Thoracic aorta (tissue), 2 donors: ENCODE measurements at places on chromosomes 2 and 18. TPM values are rescaled to one million over a fixed set of nuclear protein-coding genes. Genes with fewer than 3 reads are reported as not detected.

GRCh38 chr2:134118279-134119116 is 135.4 kb upstream of the MGAT5 start:
- DNase-seq, result peak; percentile 79

DNA sequence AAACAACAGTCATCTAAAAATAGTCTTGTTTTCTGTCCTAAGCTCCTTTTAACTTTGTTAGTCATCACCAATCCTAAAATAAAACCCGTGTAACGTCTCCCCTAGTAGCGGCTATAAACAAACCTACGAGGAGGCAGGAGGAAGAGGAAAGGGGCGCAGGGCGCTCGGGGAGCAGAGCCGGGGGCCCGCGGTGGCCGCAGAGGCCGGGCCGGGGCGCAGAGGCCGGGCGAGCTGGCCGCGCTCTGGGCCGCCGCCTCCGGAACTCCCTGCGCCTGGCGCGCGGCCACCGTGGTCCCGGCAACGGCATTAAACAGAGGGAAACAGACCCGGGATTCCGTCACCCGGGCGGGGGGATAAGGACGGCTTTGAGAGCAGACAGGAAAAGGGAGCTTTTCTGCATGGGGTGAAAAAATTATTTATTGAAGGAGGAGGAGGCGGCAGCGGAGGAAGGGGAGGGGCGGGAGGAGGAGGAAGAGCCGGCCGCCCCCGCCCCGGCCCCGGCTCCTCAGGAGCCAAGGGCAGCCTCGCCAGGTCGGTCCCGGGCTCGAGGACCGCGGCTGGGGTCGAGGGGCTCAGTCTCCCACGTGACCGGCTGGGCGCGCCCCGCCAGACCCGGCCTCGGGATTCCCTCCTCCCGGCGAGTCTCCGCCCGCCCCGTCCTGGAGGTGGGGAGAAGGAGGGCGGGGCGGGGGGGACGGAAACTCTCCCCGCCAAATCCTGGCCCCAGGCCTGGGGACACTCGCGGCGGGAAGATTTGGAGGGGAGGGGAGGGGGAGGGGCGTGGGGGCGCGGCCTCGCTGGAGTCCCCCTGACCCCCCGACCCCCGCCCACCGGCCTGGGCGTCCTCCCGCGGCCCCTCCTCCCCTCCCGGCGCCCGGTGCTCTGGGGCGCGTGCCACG is 1.8 kb upstream of the NFATC1 start:
- DNase-seq, result peak; percentile 75

GRCh38 chr2:105538840-105539239 is 140.0 kb upstream of the FHL2 start:
- no peak for DNase-seq

DNA sequence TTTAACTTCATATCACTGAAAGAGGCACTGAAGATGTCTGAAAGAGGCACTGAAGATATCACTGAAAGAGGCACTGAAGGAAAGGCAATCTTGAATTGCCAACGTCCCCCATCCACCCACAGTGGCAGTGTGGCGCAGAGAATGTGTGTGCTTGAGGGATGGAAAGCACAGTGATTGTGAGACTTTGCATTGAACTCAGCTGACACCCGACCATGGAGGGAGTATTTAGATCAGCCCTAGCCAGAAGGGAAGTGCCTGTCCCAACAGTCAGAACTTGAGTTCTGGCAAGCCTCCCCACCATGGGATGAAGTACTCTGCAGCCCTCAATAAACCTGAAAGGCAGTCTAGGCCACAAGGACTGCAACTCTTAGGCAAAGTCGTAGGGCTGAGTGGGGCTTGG is 33.8 kb downstream of the MAP4K3 start:
- DNase-seq, result no peak

- DNase-seq, result no peak
Measured at GRCh38 chr2:165494573-165494972, 25.1 kb downstream of the CSRNP3 start.

DNA sequence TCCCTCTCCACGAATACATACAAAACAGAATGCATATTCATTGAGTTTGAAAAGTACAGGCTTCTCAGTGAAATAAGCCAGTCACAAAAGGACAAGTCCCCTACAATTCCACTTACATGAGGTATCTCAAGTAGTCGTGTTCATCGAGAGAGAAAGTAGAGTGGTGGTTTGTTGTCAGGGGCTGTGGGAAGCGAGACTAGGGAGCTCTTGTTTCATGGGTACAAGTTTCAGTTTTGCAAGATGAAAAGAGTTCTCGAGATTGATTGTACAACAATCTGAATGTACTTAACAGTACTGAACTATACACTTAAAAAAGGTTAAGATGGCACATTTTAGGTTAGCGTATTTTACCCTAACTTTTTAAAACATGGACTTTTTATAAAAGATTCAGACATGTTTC is 71.5 kb upstream of the TTC39C start:
- no peak for DNase-seq

GRCh38 chr2:128425731-128426620 is 107.3 kb upstream of the HS6ST1 start:
- DNase-seq, result no peak

Gene FBXO15
- not detected for total RNA-seq

Gene IL1RN
- total RNA-seq, result 1.6 TPM

Gene FEV
- not detected for total RNA-seq

DNA sequence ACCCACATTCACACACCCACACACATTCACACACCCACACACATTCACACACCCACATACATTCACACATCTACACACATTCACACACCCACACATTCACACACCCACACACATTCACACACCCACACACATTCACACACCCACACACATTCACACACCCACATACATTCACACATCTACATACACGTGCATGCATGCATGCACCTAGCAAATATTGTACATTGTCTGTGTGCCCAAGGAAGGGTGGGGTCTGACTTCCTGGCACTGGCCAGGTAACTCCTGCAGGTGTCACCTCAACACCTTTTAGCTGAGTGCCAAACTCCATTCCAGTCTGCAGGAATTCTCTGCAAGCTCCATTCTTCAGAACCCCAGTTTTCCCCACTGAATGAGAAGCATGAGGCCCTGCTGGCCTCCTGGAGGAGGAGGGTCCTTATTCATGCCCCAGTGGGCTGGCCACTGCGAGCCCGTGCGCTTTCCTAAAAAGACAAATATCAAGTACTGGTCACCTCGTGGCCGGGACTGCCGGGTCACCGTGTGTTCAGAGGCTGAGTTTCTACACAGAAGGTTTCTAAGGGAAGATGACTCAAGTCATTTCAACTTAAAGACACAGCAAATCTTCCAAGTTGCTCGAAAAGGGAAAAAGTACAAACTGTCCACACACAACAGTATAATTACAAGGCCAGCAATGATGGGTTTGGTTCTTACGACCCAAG is 131.5 kb downstream of the HDAC4 start:
- no peak for DNase-seq

- no peak for DNase-seq
Measured at GRCh38 chr2:55045780-55046179, 4.5 kb downstream of the RTN4 start.

Gene RNF149
- total RNA-seq, result 106 TPM

Gene FHOD3
- 19.8 TPM for total RNA-seq

- no peak for DNase-seq
Measured at GRCh38 chr2:233823731-233824121, 30.6 kb downstream of the HJURP start.

GRCh38 chr2:6982934-6983589 is 65.8 kb downstream of the RNF144A start:
- no peak for DNase-seq

Gene LRRC30
- total RNA-seq, result not detected

GRCh38 chr2:201880993-201881611 is 74.8 kb downstream of the CDK15 start:
- DNase-seq, result no peak

DNA sequence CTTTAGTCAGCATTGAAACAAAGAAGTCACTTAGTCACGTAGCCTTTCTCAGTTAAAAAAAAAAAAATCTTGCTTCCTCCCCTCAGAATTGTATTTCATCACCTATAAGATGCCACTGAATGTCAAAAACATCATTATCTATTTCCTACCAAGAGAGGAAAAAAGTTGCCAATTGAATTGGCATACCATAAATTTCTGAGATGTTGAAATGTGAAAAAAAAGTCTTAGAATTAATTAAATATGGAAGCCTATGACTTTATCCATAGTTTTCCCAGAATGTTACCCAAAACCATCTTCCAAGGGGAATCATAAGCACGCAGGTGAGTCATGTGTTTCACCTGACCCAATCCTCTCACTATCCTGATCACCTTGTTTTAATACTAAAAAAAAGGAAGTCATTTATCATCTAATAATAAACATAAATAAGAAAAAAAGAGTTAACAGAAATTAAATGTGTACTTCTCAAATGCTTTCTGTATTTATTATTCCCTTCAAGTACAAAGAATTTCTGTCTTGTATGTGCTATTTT is 205.7 kb downstream of the TCF4 start:
- DNase-seq, result no peak

GRCh38 chr2:23662941-23663920 is 263.7 kb downstream of the ATAD2B start:
- no peak for DNase-seq

DNA sequence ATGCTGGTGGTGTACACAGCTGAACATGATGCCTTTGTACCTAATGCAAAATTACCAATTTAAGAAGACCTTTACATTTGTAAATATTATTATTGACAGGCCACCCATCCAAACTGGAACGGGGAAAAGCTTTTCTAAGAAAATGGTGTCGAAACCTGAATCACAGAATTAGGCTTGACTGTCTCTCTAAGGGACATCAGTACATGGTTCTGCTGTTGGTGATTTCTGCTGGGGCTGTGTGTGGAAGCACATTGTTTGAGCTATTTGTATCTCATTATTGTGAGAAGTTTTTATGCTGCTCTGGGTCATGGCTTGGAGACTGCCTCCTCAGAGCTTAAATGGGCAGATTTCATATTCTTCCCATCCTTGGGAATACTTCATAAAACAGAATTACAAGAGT is 420.9 kb upstream of the POU3F3 start:
- no peak for DNase-seq

DNA sequence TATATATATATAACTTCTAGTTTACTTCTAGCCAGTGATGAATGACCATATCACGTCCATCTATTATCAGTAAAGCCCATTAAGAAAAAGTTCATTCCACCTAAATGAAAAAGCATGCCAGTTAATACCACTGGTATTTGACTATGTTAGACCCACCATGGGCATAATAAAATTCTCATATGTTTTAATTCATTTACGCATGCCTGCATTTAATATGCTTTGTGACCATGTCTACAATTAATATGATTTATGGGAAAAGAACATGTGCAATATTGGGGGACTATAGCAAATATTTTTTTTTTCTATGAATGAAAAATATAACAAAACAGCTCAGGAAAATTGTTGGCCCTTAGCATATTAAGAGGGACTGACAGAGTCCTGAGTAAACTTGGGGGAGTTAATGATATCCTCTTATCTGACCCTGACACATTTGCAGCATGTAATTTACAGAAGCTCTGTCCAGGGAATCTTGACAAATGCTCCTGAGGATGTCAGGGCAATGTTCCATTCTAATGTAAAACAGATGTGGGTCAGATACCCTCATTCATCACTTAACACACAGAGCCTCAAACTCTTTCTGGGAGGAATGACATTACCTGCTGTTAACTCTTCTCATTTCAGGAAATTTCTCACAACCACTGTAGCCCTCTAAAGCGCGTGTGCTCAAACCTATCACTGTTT is 90.6 kb downstream of the PAX3 start:
- no peak for DNase-seq

DNA sequence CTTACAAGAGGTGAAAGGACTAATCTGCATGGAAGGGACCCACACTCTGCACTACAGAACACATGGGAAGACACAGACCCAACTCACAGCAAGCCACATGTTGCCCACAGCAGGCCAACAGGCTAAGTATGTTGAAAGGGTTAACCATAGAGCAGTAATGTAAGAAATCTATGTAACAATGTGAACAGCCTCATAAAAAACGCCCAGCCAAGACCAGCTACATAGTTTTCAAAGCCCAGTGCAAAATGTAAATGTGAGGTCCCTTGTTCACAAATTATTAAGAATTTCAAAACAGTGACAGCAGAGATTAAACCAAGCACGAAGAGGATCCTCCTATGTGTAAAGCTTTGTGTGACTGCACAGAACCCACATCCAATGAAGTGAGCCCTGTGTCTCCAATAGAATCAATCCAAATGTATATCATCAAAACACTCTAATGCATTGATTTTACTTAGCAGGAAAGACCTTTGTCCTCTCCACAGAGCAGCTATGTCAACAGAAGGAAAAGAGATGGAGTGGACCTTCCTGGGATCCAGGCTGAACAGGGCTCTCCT is 210.1 kb downstream of the AGPS start:
- no peak for DNase-seq

GRCh38 chr2:177595126-177595845 is 202.7 kb downstream of the AGPS start:
- DNase-seq, result no peak

Gene TET3
- 15.8 TPM for total RNA-seq

GRCh38 chr2:24929230-24929629 is 9.2 kb upstream of the ADCY3 start:
- DNase-seq, result no peak

Gene CXCR2
- total RNA-seq, result 3.0 TPM

Gene LIMS4
- 24.6 TPM for total RNA-seq

DNA sequence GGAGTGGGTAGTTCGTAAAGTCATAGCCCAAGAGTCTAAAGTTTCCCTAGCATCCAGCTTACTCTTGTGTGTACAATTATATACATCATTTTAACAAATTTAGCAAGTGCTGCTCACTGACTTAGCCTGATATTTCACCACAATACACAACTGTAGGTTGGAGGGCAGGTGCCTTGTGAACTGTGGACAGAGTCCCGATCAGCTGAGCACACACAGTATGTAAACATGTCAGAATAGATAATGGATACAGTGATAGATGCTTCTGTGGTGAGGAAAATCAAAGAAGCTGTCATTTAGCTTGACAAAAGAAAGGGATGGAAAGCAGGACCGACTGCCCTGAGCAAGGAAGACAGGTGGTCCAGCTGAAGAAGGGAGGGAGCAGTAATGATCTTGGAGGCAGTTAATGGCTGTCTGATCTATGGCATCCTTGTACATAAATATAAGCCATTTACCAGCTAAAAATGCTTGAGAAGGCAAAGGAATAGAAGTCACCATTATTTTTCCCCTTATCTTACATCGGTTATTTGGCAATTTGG is 372.8 kb upstream of the UBE2E3 start:
- no peak for DNase-seq

GRCh38 chr18:32469691-32470459 is 807 bp downstream of the GAREM1 start:
- no peak for DNase-seq

GRCh38 chr2:60439219-60439974 is 114.1 kb downstream of the BCL11A start:
- DNase-seq, result no peak

DNA sequence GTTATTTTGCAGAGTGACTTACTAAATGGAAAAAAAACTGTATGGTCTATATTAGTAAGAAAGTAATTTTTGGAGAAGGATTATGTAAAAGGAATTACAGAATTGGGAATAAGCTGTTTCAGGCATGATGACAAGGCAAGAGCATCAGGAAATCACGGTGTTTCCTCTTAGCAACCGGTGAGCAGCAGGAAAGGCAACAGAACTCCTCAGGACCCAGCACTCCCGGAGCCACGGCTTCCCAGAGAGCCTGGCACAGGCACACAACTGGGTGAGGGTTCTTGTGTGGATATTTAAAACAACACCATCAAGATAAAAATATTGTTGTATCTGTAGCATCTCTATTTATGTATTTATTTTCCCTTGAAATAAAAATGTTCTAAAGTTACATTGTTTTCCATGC is 34.4 kb downstream of the CYP27C1 start:
- no peak for DNase-seq
